Retinal pigment epithelial cell (primary cell): ENCODE measurements at places on chromosomes 3 and 15.
A peak's percentile ranks its signal among the peaks of the same experiment; 100 is the strongest.

DNA sequence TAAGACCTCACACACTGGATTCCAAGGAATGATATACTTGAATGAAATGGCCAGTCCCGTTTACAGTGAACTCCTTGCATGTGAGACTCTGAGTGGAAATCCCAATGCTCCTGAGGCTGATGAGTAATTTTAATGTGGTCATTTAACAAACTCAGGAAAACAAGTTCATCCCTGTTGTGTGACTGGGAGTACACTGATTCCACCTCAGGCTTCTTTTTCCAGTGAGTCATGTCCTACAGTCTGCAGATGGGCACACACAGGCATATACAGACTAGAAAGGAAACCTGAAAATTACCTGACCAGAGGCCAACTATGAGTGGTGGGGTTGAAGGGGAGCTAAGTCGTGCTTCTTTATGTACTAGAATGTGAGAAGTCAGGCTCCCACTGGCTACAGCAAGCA lies 5.8 kb downstream of the SQOR start:
- DNase-seq = peak; percentile 32

DNA sequence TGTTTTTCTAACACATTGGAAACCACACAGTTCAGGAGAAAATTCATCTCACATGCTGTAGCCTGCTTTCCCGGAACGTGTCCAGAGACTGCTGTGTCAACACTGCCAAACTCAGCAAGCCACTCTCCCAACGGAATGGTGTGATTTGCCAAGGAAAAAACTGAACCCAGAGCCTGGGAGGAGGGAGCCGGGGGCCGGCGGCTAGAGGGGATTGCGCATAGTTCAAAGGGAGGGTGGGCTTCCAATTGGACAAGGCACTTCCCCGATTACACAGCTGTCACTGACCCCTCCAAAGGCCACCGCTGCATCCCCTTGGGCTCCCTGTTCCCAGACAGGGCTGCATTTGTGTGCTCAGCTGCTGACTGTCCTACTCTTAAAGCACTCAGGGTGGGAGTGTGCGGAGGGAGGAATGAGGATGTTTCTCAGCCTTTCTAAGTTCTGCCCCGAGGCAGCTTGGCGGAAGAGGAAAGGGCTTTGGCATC lies 256.2 kb downstream of the ZNF621 start:
- no peak for DNase-seq

DNA sequence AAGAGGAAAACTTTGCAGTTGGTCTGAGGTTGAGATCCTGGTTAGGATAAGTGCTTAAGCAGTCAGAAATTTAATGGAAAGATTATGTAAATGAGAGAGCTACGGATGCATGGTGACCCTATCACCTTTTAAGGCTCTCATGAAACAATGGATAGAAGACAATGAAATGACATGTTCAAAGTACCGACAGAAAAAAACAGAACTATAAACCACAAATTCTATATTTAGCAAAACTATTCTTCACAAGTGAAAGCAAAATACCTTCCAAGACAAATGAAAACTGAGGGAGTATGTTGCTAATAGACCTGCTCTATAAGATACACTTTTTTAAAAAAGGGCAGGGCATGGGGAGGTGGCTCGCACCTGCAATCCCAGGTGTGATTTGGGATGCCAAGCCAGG lies 32.2 kb downstream of the DNAAF4 start:
- no peak for DNase-seq

DNA sequence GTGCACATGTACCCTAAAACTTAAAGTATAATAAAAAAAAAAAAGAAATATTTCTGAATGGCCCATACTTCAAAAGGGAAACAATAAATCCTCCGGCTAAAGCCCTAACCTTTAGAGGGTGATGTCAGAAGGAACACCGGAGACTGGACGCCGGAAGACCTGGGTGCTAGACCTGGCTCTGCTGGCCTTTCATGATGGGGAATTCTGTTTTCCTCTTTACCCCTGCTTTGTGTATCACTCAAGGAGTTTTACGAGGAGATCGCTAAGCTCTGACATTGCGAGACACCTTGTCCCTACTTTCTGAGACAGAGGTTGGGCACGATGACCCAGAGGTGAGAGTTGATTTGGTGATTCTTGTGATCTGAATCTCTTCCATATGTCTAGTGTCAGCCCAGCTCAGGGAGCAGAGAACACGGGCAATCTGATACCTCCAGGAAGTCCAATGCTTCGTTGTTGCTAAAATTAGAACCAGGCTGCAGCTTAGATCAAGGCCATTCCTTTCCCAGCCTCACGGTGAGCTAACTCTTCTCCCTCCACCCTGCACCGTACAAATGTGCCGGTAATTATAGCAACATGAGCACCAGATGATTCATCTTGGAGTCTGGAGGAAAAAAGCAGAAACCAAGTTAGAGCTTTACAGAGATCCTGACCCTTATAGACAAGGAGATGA lies 42.0 kb upstream of the CFAP161 start:
- peak; percentile 84 for DNase-seq

DNA sequence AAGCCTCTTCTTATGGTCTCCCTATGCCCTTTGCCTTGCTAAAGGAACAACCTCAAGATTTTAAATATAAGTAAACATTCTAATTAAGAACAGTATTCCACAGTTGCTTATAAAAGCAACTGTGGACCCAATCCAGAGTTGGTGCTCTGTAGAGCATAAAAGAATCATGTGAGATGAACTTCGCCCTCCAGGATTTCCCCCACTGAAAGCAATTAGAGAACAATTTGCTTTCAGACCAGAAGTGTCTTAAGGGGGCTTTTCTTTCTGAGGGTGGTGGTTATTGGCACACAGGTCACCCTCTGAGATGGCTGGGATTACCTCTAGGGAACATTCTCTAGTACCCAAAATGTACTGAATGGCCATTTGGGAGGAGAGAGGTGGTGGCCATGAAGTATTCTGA lies 10.6 kb downstream of the ZNF592 start:
- no peak for DNase-seq

DNA sequence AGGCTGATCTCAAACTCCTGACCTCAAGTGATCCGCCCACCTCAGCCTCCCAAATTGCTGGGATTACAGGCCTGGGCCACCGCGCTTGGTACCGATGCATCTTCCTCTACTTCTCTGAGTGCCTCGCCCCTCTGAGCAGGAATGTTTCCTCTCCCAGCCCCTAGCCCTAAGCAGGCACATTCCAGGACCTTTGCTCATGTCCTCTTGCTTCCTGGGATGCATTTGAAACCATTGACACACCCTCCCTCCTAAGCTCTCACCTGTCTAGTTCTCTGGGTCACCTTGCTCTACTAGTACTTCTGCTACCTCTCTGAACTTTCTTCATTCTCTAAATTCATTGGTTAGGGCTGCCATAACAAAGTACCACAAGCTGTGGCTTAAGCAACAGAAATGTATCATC lies 17.9 kb upstream of the UACA start:
- DNase-seq = no peak
